ENCODE measurements at places on chromosomes 6 and 20. TPM values are rescaled to one million over a fixed set of nuclear protein-coding genes. Genes with fewer than 3 reads are reported as not detected.

Gene GHRH
- not detected for total RNA-seq

DNA sequence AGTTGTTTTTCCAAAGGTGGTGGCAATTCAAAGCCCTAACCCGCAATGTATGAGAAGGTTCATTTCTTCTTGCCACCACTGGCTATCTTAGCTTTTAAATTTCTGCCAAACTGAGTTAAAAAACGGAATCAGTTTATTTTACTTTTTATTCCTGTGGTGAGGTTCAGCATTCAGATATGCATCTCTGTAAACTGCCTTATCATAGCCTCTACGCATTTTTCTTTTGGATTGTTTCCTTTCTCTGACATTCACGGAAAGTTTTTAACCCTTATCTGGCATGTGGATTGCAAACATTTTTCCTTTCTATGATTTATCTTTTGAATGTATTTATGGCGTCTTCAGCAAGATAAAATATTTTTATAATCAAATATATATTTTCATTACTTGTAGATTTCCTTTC, 37.7 kb downstream of the AK9 start:
- H3K4me3 ChIP-seq: no peak overlapping the region
- H3K4me1 ChIP-seq: no peaks in the 10 kb centered on the region
- H3K27ac ChIP-seq: no peak overlapping the region
- H3K36me3 ChIP-seq: no peaks in the 10 kb centered on the region

Gene NOX3
- total RNA-seq: not detected

GRCh38 chr6:13573669-13574110, 711 bp upstream of the SIRT5 start:
- H3K27me3 ChIP-seq: no peaks in the 10 kb centered on the region
- H3K4me1 ChIP-seq: peaks cover 7% of the 10 kb centered on the region
- peak overlapping the region; percentile 100 for H3K4me3 ChIP-seq
- no peak for DNase-seq
- H3K36me3 ChIP-seq: no peaks in the 10 kb centered on the region
- H3K27ac ChIP-seq: peak overlapping the region; percentile 92

DNA sequence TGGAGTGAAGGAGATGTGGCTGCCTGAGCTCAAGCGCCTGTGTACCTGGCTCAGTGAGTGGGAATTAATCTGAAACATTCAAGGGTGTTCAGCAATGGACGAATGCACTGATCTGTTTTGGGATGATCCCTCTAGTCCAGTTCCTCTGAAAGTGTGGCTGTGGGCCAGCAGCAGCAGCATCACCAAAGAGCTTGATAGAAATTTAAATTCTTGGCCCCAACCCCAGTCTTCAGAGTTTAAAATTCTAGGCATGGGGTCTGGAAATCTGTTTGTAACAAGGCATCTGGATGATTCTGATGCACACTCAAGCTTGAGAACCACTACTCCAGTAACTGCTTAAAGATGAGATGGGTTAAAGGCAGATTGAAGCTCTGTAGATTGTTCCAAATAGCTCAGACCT, 59.2 kb downstream of the STMND1 start:
- no peaks in the 10 kb centered on the region for H3K27me3 ChIP-seq
- no peak overlapping the region for H3K4me3 ChIP-seq
- no peaks in the 10 kb centered on the region for H3K4me1 ChIP-seq
- DNase-seq: no peak

GRCh38 chr20:44187054-44187771, at the start of gene JPH2:
Gene JPH2 (minus strand): TSS chr20:44187188. CDS start chr20:44186705, 483 bp downstream.
- peak; percentile 51 for DNase-seq
- peaks cover 3% of the 10 kb centered on the region for H3K4me1 ChIP-seq
- peak within 1 kb of the TSS; percentile 96 for H3K27ac ChIP-seq

GRCh38 chr20:49545572-49545971, 22.4 kb downstream of the PTGIS start:
- DNase-seq: no peak
- no peak overlapping the region for H3K4me3 ChIP-seq
- H3K27ac ChIP-seq: peak overlapping the region; percentile 45
- peaks cover 95% of the 10 kb centered on the region for H3K36me3 ChIP-seq
- H3K4me1 ChIP-seq: peaks cover 1% of the 10 kb centered on the region

GRCh38 chr6:128512296-128512695, 8.1 kb downstream of the PTPRK start:
- no peak overlapping the region for H3K27ac ChIP-seq
- DNase-seq: no peak
- no peaks in the 10 kb centered on the region for H3K27me3 ChIP-seq
- no peaks in the 10 kb centered on the region for H3K36me3 ChIP-seq
- H3K4me1 ChIP-seq: peaks cover 31% of the 10 kb centered on the region

DNA sequence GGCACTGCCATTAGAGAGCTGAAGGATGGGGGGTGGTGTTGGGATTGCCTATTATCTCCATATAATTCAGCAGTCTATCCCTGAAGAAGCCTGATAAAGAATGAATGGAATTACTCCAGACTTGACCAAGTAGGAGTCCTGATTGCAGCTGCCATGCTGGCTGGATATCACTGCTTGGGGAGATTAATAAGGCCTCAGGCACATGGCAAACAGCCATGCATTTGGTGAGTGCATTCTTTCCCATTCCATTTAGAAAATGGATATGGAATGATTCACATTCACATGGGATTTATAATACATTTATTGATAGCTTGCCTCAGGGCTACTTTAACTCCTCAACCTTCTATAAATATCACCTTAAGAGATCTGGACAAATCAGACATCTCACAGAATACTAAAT, 49.6 kb upstream of the HLA-A start:
- no peak for DNase-seq
- no peaks in the 10 kb centered on the region for H3K27me3 ChIP-seq
- H3K4me1 ChIP-seq: no peaks in the 10 kb centered on the region
- H3K36me3 ChIP-seq: no peaks in the 10 kb centered on the region
- no peak overlapping the region for H3K27ac ChIP-seq

DNA sequence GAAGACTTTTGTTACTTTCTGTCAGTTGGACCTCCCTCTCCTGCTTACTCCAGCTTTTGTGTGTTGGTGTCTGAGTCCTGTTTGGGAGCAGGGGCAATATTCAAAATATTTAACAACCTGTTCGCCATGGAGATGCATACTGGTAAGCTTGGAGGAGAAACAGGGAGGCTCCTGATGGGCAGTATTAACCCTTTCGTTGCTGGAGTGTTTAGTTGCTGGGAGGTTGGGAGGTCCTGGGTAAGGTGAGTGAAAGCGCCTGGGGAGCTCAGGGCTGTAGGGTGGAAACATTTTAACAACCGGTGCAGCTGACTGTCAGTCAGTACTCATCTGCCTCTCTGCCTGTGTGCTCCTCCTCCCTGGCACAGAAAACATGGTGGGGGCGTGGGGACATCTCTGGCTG, 4.2 kb downstream of the TULP1 start:
- H3K27me3 ChIP-seq: peaks cover 10% of the 10 kb centered on the region
- no peak overlapping the region for H3K4me3 ChIP-seq

- H3K36me3 ChIP-seq: no peaks in the 10 kb centered on the region
- no peaks in the 10 kb centered on the region for H3K4me1 ChIP-seq
- H3K4me3 ChIP-seq: no peak overlapping the region
- no peak overlapping the region for H3K27ac ChIP-seq
- no peaks in the 10 kb centered on the region for H3K27me3 ChIP-seq
- DNase-seq: no peak
Observed at GRCh38 chr6:90411292-90411781, 114.7 kb upstream of the BACH2 start.

GRCh38 chr6:7148100-7148822, 40.5 kb downstream of the RREB1 start:
- no peak overlapping the region for H3K27ac ChIP-seq
- DNase-seq: no peak
- no peaks in the 10 kb centered on the region for H3K27me3 ChIP-seq
- H3K36me3 ChIP-seq: no peaks in the 10 kb centered on the region
- H3K4me3 ChIP-seq: no peak overlapping the region

Gene SIRPD
- total RNA-seq: not detected

Gene DHX35
- total RNA-seq: 23.8 TPM

DNA sequence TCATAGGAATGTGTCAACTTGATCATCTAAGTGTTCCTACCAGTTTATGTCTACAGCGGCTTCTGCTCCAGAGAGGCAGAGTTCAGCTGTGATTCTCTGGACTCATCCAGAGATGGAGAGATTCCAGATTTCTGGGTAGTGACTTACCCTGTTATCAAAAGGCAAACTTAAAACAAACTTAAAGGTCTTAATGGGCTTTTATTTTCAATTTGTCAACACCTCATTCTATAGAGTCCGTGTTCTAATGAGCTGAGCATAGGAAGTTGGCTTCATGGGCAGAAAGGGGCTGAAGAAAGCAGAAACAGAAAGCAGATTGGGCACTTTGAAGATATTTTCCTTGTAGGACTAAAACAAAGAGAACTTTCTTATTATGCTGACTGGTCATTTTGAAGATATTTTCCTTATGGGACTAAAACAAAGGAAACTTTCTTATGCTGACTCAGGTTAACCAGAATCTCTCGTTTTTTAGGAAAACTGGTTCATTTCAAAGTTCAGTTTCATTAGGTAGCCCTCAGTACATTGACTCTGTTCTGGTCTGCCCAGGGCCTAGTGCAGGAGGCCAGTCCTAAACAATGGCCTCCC, 185.1 kb downstream of the CDH26 start:
- no peak overlapping the region for H3K4me3 ChIP-seq
- no peaks in the 10 kb centered on the region for H3K36me3 ChIP-seq
- no peak overlapping the region for H3K27ac ChIP-seq
- H3K27me3 ChIP-seq: no peaks in the 10 kb centered on the region
- DNase-seq: no peak

GRCh38 chr6:107811591-107812218, 12.4 kb downstream of the SCML4 start:
- H3K27me3 ChIP-seq: no peaks in the 10 kb centered on the region
- H3K4me1 ChIP-seq: no peaks in the 10 kb centered on the region
- no peaks in the 10 kb centered on the region for H3K36me3 ChIP-seq
- no peak overlapping the region for H3K4me3 ChIP-seq

DNA sequence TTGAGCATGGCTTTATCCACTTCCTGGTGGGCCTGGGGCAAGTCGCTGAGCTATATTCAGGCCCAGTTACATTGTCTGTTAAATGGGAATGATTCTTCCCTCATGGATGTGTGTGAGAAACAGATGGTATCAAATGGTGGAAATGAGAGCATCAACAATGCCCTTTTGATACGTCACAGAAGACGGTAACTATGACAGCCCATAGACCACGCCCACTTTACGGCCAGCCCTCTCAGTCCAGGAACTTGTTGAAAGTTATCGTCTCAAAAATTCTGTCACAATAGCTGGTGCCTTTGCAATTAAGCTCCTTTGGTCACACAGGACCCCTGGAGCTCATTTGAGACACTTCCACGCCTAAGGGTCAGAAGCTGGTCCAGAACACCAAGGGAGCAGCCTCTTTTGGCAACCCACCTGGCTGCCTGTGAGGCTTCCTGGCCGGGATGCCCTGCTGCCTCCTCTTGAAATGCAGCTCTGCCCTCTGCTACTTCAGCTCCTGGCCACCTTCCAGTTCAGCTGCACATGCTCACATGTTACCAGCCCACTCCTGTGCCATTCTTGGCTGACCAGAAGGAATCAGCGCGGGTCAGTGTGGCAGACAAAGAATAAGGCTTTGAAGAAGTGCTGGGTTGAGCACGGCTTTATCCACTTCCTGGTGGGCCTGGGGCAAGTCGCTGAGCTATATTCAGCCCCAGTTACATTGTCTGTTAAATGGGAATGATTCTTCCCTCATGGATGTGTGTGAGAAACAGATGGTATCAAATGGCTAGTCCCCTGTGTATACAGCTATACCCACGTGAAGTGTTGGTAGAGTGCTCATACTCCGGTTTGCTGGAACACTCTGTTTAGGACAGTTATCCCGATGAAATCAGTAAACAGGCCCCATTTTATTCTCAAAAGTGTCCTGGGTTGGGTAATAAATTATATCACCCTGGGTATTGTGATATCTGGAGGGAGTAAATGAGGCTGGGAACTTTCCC, 199.2 kb upstream of the SUPT3H start:
- no peak overlapping the region for H3K4me3 ChIP-seq
- no peaks in the 10 kb centered on the region for H3K36me3 ChIP-seq
- no peaks in the 10 kb centered on the region for H3K27me3 ChIP-seq
- no peak overlapping the region for H3K27ac ChIP-seq
- DNase-seq: no peak
- H3K4me1 ChIP-seq: no peaks in the 10 kb centered on the region

GRCh38 chr6:45477790-45478189, 100.1 kb upstream of the SUPT3H start:
- no peaks in the 10 kb centered on the region for H3K27me3 ChIP-seq
- H3K4me3 ChIP-seq: no peak overlapping the region
- no peak overlapping the region for H3K27ac ChIP-seq
- DNase-seq: no peak

DNA sequence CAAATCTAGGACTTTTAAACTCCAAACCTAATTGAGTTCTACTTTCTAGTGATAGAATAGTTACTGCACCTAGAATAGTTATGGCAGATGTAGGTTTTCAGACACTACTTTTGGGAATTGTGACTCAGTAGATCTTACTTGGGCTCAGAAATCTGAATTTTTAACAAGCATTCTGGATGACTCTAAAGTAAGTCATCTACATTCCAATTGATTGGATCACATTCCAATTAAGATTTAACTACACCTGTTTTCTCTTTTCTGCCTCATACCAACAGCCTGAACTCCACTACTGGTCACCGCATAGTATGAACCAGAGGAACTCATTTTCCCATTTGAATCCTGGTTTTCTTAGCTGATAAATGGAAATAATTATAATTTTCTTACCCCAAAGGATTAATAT, 49.5 kb upstream of the TFAP2D start:
- H3K36me3 ChIP-seq: no peaks in the 10 kb centered on the region
- no peak for DNase-seq
- no peak overlapping the region for H3K27ac ChIP-seq
- H3K4me3 ChIP-seq: no peak overlapping the region
- H3K4me1 ChIP-seq: no peaks in the 10 kb centered on the region

GRCh38 chr6:167801263-167801662, 25.4 kb upstream of the AFDN start:
- H3K27me3 ChIP-seq: no peaks in the 10 kb centered on the region
- H3K36me3 ChIP-seq: no peaks in the 10 kb centered on the region
- DNase-seq: no peak
- no peak overlapping the region for H3K27ac ChIP-seq
- no peaks in the 10 kb centered on the region for H3K4me1 ChIP-seq
- no peak overlapping the region for H3K4me3 ChIP-seq

- H3K27me3 ChIP-seq: no peaks in the 10 kb centered on the region
- H3K27ac ChIP-seq: no peak overlapping the region
- H3K4me3 ChIP-seq: no peak overlapping the region
- H3K4me1 ChIP-seq: peaks cover 17% of the 10 kb centered on the region
Observed at GRCh38 chr6:148398244-148398643, 55.6 kb downstream of the SASH1 start.

DNA sequence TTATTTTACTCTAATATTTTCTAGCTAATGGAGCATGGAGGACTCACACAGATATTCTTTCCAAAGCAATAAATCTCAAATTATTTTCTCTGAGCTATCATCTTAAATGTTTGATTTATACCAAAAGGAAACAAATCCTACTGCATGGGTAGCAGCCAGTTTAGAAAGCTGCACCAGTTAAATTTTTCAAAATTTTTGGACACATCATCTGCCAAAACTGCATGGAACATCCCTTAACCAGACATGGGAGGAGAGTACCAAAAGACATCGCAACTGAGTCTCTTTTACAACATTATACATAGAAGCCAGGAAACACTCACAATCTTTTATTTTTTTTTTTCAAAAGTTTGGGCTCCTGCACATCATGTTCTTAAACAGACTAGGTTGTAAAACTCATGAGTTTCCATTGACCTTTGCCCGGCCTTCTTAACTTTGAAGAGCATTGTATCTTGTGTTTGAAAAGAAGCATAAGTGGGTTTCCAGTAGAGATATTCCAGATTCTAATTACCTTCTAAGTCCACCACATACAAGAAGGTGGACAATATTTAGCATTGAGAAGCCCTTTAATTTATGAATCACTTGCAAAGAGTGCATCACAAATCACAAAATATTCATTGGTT, 87.7 kb upstream of the HMGCLL1 start:
- H3K4me1 ChIP-seq: no peaks in the 10 kb centered on the region
- H3K27ac ChIP-seq: no peak overlapping the region
- no peaks in the 10 kb centered on the region for H3K36me3 ChIP-seq
- no peak overlapping the region for H3K4me3 ChIP-seq
- no peaks in the 10 kb centered on the region for H3K27me3 ChIP-seq

Measured in thoracic aorta (tissue), 2 donors.